ENCODE measurements at places on chromosomes 11 and 22. TPM values are rescaled to one million over a fixed set of nuclear protein-coding genes. Genes with fewer than 3 reads are reported as not detected.

DNA sequence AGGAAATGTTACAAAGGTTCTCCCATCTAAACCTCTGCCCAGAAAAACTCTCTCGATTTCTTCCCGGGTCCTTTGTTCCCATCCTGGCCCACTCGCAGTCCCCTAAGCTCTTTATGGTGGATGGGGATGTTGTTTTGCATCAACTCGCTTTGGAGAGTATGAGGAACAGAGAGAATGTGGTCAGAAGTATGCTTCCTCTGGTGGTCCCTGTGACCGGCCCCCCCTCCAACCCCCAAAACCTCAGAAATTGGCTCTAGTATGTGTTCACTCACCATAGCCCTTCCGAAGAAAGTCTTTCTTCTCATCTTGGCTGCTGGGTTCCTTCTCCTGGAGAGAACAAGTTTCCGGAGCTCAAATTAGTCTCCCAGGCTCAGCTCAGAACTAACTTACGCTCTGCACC lies 54.4 kb downstream of the GRAMD1B start:
- DNase-seq = no peak

DNA sequence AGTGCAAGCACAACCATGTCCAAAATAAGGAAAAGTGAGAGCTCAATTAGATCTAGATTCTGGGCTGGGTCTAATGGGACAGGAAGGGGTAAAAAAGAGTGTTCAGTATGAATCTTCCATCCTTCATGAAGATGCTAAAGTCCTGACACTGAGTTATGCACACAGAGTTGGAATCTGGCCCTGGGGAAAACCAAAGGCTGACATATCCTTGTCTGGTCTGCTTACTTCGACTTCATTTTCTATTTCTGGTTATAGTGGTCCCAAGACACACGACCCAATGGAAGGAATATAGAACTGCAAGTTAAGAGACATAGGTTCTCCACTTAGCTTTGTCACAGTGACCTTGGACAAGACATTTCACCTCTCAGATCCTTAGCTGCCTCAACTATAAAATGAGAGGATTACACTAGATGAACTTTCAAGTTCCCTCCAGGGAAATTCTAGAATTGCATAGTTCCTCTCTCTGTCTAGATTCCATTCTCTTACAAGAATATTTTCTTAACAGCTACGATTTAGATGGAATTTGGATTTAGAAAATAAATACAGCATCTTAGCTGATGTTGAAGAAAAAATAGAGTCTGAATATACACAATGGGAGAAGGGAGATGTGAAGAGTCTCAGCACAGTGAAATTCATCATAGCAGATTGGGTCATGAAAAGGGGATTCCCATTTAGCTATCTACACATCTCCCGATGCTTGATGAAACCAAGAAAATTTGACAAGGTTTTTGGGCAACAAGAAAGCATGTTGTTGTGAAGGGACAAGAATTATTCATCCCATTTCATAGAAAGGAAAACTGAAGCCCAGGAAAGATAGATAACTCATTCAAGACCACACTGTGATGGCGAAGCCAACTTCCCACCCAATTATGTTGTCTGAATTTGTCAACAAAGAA lies 3.3 kb downstream of the BLID start:
- DNase-seq = no peak

DNA sequence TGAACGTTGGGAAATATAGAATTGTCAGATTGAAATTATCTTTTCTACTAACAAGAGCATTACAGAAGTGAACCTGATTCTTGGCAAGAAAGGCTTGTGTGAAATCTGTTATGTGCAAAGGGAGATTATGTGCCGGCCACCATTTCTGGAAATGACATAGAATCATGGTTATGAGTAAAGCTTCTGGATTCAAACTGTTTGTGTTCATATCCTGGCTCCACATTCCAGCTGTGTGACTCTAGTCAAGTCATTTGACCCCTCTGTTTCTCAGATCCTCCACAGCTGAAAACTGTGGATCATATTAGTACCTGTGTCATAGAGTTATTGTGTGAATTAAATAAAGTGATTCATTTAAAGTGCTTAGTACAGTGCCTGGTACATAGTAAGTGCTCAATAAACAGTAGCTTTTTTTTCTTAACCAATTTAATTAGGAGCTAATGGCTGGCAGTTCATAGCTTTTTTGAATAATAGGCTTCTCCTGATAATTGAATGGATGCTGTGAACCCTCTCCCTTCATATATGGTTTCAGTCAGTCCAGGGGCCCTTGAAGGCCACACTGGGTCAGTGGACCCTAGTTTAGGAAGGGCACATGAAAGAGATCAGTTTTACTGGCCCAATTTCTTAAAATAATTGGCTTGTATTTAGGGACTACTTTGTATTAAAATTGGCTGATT lies 34.6 kb downstream of the EHF start:
- no peak for DNase-seq

- DNase-seq = no peak
These were observed 40.5 kb downstream of the OR10A6 start for GRCh38 chr11:7890417-7891172.

GRCh38 chr11:64067230-64067993 lies 31.7 kb downstream of the FLRT1 start:
- DNase-seq = no peak

GRCh38 chr11:102589047-102589459 lies 36.1 kb downstream of the MMP20 start:
- DNase-seq = no peak

- DNase-seq = no peak
These were observed 72.2 kb upstream of the TSPAN18 start for GRCh38 chr11:44654596-44654995.

GRCh38 chr11:26730414-26731083 lies 8.7 kb upstream of the SLC5A12 start:
- no peak for DNase-seq

GRCh38 chr11:30244265-30244664 lies 13.5 kb downstream of the FSHB start:
- no peak for DNase-seq

GRCh38 chr11:100908746-100909145 lies 220.9 kb downstream of the PGR start:
- DNase-seq = no peak

DNA sequence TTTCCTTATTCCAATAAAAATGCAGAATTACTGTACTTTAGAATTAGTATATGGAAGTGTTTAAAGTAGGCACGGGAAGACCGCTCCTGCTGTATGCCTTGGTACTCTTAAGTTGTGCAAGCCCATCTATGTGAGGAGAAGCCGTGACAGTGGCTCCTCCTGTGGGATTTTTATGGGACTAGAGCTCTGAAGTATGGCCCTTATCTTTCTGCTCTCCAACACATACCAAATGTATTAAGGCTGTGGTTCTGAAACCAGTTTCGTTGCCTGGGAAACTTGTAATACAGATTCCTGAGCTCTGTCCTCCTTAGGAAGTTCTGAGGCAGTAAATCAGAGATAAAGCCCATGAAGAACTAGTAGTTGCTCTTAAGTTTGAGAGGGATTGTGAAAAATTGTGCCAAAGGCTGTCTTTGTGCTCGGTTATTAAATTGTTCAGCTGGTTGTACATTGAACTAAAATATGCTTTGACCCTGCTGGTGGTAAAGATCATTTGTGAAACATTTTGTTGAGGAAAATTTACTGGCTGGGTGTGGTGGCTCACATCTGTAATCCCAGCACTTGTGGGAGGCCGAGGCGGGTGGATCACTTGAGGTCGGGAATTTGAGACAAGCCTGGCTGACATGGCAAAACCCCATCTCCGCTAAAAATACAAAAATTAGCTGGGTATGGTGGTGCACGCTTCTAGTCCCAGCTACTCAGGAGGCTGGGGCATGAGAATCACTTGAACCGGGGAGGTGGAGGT lies 29.3 kb downstream of the RTN3 start:
- DNase-seq = no peak

- DNase-seq = no peak
These were observed 10.4 kb downstream of the MMP27 start for GRCh38 chr11:102695201-102695600.

DNA sequence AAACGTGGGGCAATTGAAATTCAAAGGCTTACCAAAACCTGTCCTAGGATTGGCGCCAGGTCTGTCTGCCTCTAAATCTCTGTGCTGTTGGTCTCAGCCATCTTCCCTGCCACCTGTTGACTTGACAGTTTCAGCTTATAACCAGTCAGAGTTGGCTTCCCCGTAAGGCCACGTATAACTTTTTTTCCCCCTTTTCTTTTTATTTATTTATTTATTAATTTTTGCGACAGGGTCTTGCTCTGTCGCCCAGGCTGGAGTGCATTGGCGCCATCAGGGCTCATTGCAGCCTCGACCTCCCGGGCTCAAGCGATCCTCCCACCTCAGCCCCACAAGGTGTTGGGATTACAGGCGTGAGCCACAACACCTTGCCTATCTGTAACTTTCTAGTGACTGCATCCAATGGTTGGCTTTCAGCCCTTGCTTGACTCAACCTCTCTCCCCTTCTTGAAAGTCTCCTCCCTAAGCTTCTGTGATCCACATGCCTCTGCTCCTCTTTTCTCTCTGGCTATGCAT lies 1.4 kb upstream of the SYVN1 start:
- DNase-seq = no peak

DNA sequence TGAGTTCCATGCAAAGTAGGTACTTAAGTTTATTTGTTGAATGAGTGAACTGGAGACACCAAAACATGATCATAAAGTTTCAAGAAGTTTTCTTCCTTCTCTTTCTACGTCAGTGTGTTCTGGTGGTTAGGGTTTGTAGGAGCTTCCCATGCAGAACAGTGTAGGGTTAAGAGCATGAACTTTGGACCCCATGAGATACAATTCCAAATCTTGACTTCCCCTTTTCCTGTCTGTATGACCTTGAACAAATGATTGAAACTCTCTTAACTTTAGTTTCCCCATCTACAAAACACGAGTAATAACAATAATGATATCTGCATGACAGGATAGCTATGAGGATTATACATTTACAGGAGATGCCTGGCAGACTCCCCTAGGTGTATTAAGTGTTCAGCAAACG lies 41.0 kb upstream of the TENM4 start:
- DNase-seq = no peak

DNA sequence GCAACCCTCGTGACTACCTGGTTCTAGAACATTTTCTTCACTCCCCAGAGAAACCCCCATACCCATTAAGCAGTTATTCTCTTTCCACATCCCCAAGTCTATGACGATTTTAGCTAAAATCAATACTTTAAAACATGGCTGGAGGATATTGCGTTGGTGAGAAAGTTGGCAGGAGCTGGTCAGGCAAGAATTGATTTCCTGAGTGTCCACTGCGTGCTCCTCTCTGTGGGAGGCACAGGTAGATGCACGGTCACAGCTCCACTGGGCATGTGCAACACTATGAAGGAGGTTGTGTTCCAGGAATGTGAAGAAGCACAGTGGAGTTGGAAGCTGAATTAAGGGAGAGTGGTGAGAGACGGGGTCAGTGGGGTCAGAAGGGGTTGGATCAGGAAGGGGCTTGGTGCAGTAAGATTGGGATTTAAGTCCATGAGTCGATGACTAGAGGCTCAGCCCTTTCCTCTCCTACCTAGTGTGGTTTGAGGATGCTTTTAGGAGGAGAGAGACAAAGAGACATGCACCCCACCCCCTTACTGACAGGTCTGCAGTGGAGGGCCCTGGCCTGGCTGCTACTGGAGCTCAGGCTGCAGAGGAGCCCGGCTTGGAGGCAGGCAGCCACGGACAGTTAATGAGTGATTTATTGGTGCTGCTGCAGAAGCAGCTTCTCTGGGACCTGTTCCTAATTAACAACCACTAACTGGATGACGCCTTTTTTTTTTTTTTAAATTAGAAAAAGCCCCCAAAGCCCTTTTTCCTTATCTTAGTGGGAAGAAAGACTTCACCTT lies 395.6 kb downstream of the TENM4 start:
- no peak for DNase-seq

DNA sequence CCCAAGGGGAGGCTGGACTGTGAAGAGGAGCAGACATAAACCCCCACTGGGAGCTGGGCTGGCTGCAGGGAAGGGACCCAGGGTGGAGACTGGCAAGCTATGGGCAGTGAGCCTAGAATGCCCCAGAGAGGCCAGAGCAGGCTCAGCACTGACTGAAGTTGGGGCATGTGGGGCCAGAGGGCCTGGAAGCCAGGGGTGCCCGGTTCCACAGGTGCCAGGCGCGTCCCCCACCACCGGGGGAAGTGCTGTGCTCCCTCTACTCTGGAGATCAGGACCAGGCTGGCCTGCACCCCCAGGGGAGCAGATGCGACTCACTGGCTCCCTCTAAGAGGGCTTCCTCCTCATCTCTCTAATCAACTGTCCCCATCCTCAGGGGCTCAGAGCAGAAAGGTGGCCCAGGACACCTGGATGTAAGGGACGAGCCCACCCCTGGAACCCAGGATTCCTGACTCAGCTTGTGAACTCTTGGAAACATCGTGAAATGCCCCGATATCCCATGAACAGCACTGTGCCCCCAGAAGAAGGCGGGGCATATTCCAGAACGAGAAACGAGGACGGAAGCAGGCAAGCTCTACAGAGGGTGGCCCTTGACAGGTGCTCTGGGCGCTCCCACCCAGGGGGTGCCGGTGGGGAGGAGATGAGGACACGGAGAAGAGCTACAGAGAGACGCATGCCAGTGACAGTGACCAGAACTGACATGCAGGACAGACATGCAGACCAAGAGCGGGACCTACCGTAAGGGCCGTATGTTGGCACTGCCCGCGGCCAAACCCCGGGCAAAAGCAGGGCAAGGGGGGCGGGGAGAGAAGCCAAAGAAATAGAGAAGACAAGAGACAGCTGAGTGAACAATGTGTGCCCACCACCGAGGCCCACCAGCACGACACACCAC lies 20.4 kb downstream of the MAFF start:
- DNase-seq = no peak

DNA sequence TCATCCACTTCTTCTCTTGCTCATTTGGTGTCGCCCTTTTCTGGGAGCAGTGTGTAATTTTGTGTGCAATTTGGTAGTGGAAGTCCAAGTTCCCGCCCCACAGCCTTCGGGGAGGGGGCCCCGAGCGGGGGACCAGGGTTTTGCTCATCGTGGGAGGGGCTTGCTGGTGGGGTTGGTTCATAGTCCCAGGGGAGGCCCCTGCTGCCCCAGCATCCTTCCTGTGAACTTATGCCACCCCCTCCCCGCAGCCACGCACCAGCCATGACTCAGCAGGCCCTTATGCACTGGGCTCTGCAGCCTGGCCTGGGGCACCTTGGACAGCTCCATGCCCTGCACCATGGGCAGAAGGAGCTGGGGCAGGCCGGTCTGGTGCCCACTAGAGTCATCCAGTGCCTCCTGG lies 1183.6 kb downstream of the BRD1 start:
- no peak for DNase-seq

GRCh38 chr11:64071849-64072248 lies 36.1 kb downstream of the FLRT1 start:
- no peak for DNase-seq

DNA sequence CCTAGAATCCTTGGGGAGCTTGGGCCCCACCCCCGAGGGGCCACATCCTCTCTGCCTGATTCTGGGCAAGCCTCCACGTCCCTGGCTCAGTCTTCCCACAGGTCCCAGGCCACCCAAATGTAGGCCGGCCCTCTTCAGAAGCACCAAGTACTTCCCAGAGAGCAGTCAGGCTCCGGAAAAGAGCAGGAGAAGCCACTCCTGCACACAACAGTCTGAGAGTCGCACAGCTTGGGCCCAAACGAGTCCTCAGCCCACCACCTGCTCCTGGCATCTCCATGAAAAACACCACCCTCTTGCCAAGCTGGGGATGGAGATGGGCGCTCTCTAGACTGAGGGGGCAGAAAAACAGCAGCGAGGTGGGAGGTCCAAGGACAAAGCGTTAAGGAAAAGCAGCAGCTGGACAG lies 15.4 kb downstream of the EHD1 start:
- DNase-seq = no peak

The FXYD6 gene
- total RNA-seq = 0.73 TPM

The SULT4A1 gene
- not detected for total RNA-seq

The ANO1 gene
- 0.33 TPM for total RNA-seq

The MOGAT2 gene
- total RNA-seq = not detected

The VWCE gene
- 0.49 TPM for total RNA-seq

The RAB3IL1 gene
- not detected for total RNA-seq

The MUC6 gene
- total RNA-seq = 0.09 TPM

The TNNI2 gene
- total RNA-seq = not detected

The OR51B5 gene
- 0.39 TPM for total RNA-seq

The MPEG1 gene
- total RNA-seq = 2.3 TPM

All from T-cell (primary cell).